AG09309 (cell line): ENCODE measurements at places on chromosomes 1 and 21.

GRCh38 chr21:37758982-37759381 is 157.3 kb downstream of the KCNJ6 start:
- DNase-seq = no peak

GRCh38 chr1:1120096-1120495 is 4.2 kb upstream of the C1orf159 start:
- DNase-seq = no peak

DNA sequence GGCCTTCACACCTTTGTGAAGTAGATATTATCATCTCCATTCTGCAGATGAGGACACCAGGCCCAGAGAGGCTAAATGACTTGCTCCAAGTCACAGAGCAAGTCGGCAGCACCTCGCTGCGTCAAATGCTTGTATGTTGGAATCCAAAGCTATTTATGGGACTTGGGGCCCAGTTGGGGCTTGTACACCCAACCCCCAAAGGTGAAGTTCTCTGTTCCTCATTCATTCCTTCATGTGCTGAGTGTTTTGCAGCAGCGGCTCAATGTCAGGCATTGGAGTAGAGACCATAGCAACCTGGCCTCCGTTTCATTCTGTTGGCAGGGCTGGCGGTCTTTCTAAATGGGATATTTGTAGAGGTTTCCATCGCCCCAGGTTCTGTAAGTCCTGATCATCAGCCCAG is 113.4 kb upstream of the SLC25A33 start:
- no peak for DNase-seq

- no peak for DNase-seq
Observed at GRCh38 chr1:29343908-29344307, 107.6 kb downstream of the PTPRU start.

GRCh38 chr1:25550155-25550506 is 6.7 kb downstream of the LDLRAP1 start:
- DNase-seq = no peak

DNA sequence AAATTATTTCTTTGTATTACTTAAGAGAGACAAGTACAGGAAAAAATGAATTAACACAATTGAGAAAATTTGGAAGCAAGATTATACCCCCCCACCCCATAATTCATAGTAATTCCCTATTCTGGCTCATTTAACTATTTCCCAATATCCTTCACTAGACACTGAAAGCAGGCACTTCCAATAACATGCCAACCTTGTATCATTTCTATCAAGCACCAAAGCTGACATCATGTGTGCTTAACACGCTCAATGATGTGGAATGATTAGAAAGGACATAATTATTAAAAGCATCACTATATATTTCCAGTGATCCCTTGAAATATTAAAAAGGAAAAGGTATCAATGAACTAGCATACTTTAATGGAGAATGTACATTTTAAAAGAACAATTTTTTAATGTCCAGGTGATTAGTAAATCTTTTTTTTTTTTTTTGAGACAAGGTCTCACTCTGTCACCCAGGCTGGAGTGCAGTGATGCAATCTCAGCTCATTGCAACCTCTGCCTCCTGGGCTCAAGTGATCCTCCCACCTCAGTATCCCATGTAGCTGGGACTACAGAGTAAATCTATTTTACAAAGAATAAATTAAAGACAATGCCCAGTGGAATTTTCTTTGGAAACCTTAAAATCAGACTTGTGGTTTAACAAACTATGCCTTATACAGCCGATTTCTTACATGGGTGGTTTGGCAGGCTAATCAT is 443.9 kb downstream of the DSCAM start:
- no peak for DNase-seq
